ENCODE measurements at places on chromosomes 11 and 22.

DNA sequence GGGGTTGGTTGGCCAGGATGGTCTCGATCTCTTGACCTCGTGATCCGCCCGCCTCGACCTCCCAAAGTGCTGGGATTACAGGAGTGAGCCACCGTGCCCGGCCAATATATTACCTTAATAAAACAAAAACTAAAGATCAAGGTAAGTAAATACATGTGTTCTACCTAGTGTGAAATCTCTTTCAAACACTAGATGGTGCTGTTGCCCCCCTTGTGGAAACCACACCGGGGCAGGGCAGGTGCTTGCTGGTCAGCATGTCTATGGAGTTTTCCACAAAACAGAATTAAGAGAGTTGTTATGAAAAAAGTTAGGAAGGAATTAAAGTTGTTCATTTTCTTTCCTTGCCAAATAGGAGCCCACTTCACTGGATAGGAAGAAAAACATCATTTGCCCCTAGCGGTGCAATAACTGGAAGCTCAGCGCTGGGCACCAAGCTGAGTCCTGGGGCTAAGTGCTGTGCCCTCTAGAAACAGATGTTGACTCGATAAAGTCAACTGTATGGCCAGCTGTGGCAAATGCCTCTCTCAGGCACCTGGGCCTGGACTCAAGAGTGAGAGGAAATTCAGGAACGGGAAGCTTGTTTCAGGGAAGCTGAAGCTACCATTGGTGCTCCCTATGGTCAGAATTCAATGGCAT lies 6.3 kb upstream of the KCNJ5 start:
- DNase-seq, result no peak

DNA sequence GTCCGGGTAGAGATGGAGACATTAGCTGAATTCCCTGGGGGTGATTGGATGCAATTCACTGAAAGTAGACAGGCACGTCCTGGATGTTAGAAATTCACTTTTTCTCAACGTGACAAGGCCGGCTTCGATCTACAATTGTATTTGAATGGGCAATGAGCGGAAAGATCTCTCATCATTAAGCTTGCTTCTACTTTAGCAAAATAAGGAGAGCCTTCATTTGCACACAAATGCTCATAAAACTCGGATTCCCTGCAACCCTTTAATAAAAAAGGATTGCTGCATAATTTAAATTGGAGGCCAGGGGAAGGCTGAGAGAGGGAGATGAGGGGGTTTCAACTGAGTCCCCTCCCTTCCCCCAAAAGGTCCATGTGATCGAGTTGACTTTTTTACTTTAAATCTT lies 10.6 kb upstream of the PAX6 start:
- no peak for DNase-seq

DNA sequence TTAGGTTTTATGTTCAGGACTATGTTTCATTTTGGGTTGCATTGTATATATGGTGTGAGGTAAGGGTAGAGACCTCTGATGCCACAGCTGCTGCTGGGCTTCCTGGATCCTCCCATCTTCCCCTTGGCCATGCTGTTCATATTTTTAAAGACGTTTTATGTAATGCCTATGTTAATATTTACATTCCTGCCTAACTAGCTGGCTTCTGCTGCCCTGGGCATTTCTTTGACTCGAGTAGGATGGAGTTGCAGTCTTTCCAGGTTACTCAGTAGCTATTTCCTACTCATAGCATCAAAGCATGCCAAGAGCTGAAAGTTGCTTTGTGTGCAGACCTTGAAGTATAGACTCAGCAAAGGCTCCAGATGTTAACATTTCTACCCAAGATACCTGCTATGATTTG lies 220.5 kb upstream of the CADM1 start:
- no peak for DNase-seq

- no peak for DNase-seq
Observed at GRCh38 chr11:73652856-73653559, 6.6 kb downstream of the PLEKHB1 start.
